ENCODE measurements at places on chromosomes 1 and 21. TPM values are rescaled to one million over a fixed set of nuclear protein-coding genes. Genes with fewer than 3 reads are reported as not detected.

Gene SPRR2G
- not detected for total RNA-seq

Gene LMX1A
- not detected for total RNA-seq

Gene GPR52
- total RNA-seq: 2.9 TPM

Gene PBXIP1
- 41.5 TPM for total RNA-seq

Gene RXFP4
- not detected for total RNA-seq

Gene MAPKAPK2
- 29.9 TPM for total RNA-seq

Gene COA6
- 29.9 TPM for total RNA-seq

Gene MROH7
- total RNA-seq: under 0.01 TPM

Gene ARMH1
- total RNA-seq: not detected

Gene RRP1B
- 66.0 TPM for total RNA-seq

Gene CCDC190
- total RNA-seq: 2.3 TPM

Gene HSD3B1
- total RNA-seq: not detected

Gene CFHR2
- total RNA-seq: not detected

Gene RNF186
- not detected for total RNA-seq

Gene BRINP2
- not detected for total RNA-seq

Gene BRWD1
- total RNA-seq: 68.1 TPM

Gene CNIH4
- 107 TPM for total RNA-seq

Gene PLA2G2A
- total RNA-seq: not detected

Gene CLCA1
- not detected for total RNA-seq

Gene TMPRSS2
- total RNA-seq: not detected

Gene DISP3
- total RNA-seq: 0.07 TPM

Gene INKA2
- 5.0 TPM for total RNA-seq

Gene KRTAP19-7
- not detected for total RNA-seq

Data from thoracic aorta endothelial cell (primary cell).